Fibroblast of lung (primary cell): ENCODE measurements at places on chromosomes 12 and 14. TPM values are rescaled to one million over a fixed set of nuclear protein-coding genes. Genes with fewer than 3 reads are reported as not detected.
A peak's percentile ranks its signal among the peaks of the same experiment; 100 is the strongest.

Gene FAM186B
- 0.33 and 0.51 TPM in 2 replicates for total RNA-seq

DNA sequence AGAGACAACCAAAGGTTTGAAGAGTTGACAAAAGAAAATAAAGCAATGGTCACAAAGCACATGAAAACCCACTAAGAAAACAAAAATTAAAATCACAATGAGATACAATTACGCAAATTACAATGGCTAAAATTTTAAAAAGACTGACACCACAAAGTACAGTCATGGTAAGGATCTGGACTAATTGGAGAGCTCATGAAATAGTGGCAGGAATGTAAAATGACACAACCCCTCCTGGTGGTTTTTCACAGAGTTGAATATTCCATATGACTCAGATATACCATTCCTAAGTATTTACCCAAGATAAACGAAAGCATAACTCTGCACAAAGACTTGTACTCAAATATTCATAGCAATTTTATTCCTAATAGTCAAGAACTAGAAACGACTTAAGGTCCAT, 65.9 kb downstream of the NOVA1 start:
- H3K4me3 ChIP-seq = no peak overlapping the region
- H3K27ac ChIP-seq = no peak overlapping the region
- H3K4me1 ChIP-seq = no peaks in the 10 kb centered on the region
- peak; percentile 86 for DNase-seq
- no peaks in the 10 kb centered on the region for H3K36me3 ChIP-seq

DNA sequence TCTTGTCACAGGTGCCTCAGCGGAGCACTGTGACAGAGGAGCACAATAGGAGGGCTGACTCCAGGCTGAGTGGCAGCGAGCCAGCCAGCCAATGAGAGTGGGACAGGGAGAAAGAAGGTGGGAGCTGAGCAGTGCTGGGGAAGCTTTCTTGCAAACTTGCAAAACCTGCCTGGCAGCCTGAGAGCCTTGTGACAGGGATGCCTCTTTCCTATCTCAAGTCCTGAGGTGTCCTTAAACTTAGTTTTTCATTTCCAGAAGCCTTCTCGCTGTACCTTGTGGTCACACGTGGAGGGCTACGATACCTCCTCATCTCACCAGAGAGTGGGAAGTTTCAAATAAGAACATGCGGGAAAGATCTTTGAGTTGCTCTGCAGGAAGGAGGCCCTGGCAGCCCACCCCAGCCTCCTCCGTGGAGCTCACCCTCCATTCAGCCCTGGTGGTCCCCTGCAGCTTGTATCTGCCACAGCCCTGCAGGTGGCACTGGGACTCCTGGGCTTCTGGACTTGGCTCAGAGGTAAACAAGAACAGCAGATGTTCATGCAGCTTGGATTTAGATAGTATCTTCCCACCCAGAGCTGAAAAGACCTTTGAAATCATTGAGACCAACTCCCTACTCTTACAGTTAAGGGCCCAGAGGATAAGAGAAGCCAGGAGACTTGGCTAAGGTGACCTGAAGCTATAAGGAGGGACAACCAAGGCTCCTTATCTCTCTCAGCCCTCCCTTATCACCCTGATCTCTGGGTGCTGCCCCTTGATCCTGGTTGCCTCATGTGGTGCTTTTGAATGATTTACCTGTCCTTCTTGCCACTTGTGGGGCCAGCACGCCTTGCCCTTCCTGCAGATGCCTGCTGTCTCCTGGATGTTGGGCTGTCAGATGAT, 153.5 kb upstream of the MAX start:
- no peaks in the 10 kb centered on the region for H3K27me3 ChIP-seq
- H3K4me3 ChIP-seq = no peak overlapping the region
- no peaks in the 10 kb centered on the region for H3K36me3 ChIP-seq
- no peak overlapping the region for H3K27ac ChIP-seq
- no peak for DNase-seq

DNA sequence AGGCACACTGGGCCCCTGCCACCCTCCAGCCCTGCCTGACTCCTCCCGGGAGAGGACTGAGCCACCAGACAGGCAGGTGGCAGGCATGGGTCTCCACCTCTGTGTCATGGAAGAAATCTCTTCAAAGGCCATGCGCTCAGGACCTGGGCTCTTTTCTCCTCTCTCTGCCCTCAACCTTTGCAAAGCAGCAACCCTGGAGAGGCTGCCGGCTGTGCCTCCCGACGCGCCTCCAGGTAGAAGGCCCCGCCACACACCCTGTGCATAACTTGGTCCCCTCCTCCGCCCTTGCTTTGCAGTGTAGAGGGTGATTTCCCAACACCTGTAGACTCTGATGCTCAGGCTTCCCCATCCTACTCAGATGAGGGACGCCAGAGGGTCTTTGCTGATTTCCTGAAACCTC, 28.2 kb upstream of the TMEM179 start:
- H3K36me3 ChIP-seq = no peaks in the 10 kb centered on the region
- no peak overlapping the region for H3K4me3 ChIP-seq
- H3K27me3 ChIP-seq = no peaks in the 10 kb centered on the region
- DNase-seq = no peak

Gene PLEKHG7
- not detected in 2 replicates for total RNA-seq
